Progenitor cell of endocrine pancreas (in vitro differentiated cells): ENCODE measurements at places on chromosomes 5 and 9.
A peak's percentile ranks its signal among the peaks of the same experiment; 100 is the strongest.

DNA sequence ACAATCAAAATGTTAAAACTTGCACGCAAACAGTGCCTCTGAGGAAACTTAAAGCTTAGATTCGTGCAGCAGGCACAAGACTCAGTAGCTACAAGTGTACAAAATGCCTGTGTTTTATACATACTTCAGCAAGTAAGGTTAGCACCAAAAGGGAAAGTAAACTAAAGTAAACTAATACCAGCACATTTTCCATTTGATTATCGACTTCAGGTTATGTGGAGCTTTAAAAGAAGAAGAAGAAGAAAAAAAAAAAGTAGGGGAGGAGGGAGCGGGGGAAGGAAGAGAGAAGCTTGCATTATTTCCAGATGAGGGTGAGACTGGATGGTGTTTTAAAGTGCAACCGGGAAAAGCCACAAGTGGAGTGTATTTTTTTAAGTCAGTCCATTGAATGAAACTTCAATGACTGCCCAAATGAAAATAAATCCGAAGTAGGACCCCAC, 596 bp upstream of the ADAMTS6 start:
- H3K4me1 ChIP-seq, result peaks cover 16% of the 10 kb centered on the region
- peak overlapping the region; percentile 92 for H3K27ac ChIP-seq
- no peak overlapping the region for H3K4me3 ChIP-seq

GRCh38 chr9:137158625-137159024, 11.2 kb downstream of the LRRC26 start:
- H3K27me3 ChIP-seq, result peaks cover 60% of the 10 kb centered on the region
- no peaks in the 10 kb centered on the region for H3K4me1 ChIP-seq
- no peaks in the 10 kb centered on the region for H3K36me3 ChIP-seq
- H3K4me3 ChIP-seq, result no peak overlapping the region

DNA sequence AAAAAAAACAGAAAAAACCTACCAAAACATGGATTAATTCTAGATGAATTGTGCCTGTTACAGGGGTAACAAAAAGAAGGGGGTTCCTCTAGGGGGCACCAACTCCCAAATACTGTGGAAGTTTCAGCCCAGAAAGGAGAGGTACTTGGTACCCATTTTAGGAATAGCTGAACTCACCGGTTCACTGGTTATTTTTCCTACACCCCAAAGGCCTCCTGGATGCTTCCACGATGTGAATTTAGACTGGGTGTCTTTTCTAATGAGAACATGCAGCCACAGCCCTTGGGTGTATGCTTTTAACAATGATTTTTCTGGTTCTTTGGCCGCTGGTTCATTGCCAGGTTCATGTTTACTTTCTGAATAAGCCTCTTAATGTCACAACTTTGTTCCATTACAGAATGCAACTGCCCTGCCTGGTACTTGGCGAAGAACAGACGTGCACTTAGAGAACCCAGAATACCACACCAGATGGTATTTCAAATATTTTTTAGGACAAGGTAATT, 46.7 kb downstream of the GARNL3 start:
- H3K4me1 ChIP-seq, result peaks cover 22% of the 10 kb centered on the region
- DNase-seq, result no peak
- H3K36me3 ChIP-seq, result peaks cover 6% of the 10 kb centered on the region
- no peaks in the 10 kb centered on the region for H3K27me3 ChIP-seq
- H3K4me3 ChIP-seq, result no peak overlapping the region

GRCh38 chr5:151250346-151251000, 2.5 kb upstream of the GM2A start:
- DNase-seq, result no peak
- H3K4me3 ChIP-seq, result peak overlapping the region; percentile 18
- no peaks in the 10 kb centered on the region for H3K36me3 ChIP-seq
- H3K4me1 ChIP-seq, result peaks cover 8% of the 10 kb centered on the region
- H3K27me3 ChIP-seq, result no peaks in the 10 kb centered on the region

- peaks cover 7% of the 10 kb centered on the region for H3K4me1 ChIP-seq
- H3K27me3 ChIP-seq, result peaks cover 18% of the 10 kb centered on the region
- H3K27ac ChIP-seq, result peak overlapping the region; percentile 52
- peak; percentile 39 for DNase-seq
- no peaks in the 10 kb centered on the region for H3K36me3 ChIP-seq
- peak overlapping the region; percentile 86 for H3K4me3 ChIP-seq
Observed at GRCh38 chr9:135960411-135961276, 529 bp downstream of the UBAC1 start.

DNA sequence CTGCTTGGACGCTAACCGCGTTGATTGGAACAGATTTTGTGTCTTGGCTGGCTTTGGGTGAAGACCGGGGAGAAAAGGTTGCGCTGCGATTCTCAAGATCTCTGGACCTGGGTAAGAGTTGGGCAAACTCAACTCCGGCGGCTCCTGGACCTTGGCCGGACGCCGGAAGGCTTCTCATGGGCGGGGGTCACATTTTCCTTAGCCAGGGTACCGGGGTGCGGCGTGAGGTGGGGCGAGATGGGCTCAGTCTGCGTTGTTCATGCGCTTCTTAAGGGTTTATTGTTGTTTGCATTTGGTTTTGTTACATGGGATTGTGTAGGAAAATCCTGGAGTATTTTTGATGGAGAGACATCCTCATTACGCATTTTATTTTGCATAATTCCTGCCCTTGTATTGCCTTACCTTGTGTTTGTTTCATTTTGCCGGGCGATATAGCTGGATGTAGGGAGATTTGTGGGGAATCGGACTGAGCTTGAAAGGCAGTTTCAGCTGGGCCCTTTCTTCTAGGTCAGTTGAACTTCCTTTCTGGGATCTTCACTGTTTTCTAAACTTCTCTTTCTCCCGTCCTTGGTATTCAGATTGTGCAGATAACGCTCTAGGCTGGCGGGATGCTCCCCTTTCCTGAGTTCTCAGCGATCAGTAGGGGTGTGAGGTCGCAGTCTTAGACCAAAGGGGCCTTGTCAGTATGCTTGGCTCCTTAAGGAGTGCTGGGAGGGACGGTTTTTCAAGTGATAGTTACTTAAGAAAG, 524 bp downstream of the MEGF10 start:
- no peaks in the 10 kb centered on the region for H3K36me3 ChIP-seq
- H3K4me3 ChIP-seq, result peak overlapping the region; percentile 83
- H3K4me1 ChIP-seq, result peaks cover 13% of the 10 kb centered on the region
- peaks cover 35% of the 10 kb centered on the region for H3K27me3 ChIP-seq
- no peak for DNase-seq
- H3K27ac ChIP-seq, result peak overlapping the region; percentile 30

GRCh38 chr9:127832248-127832647, 22.2 kb downstream of the ENG start:
- H3K27me3 ChIP-seq, result peaks cover 20% of the 10 kb centered on the region
- DNase-seq, result no peak
- H3K27ac ChIP-seq, result no peak overlapping the region
- H3K4me3 ChIP-seq, result no peak overlapping the region
- H3K4me1 ChIP-seq, result peaks cover 4% of the 10 kb centered on the region
- no peaks in the 10 kb centered on the region for H3K36me3 ChIP-seq

GRCh38 chr9:129027685-129028191, 393 bp downstream of the SH3GLB2 start:
- H3K4me1 ChIP-seq, result peaks cover 28% of the 10 kb centered on the region
- H3K4me3 ChIP-seq, result peak overlapping the region; percentile 82
- H3K27ac ChIP-seq, result peak overlapping the region; percentile 92
- H3K36me3 ChIP-seq, result no peaks in the 10 kb centered on the region
- H3K27me3 ChIP-seq, result no peaks in the 10 kb centered on the region

DNA sequence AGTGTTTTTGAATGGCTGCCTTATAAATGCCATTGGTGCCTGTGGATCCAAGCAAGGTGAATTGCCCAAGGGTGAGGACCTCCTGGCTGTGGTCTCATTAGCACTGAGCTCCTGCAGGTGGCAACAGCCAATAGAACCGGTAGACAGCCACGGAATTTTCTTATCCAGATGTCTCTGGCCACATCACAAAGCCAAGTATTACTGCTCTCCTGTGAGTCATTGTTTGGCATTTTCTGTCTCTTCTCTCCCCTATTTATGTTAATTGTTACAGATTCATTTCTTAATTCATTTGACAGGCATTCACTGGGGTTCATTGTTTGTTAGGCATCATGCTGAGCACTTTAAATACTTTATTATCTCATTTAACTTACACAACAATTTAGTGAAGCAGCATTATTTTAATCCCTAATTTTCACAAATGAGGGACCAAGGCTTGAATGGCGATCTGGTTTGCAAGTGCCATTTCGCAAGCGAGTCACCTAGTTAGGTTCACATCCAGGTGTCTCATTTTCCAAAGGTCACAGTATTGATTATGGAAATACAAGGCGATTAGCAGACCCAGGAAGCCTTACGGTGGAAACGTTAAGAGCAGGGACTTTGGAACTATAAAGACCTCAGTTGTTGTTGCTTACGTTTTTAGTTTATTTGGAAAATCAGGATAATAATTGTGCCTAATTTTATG, 58.2 kb upstream of the DPYSL3 start:
- no peaks in the 10 kb centered on the region for H3K27me3 ChIP-seq
- peaks cover 20% of the 10 kb centered on the region for H3K4me1 ChIP-seq
- no peaks in the 10 kb centered on the region for H3K36me3 ChIP-seq
- no peak for DNase-seq
- H3K4me3 ChIP-seq, result no peak overlapping the region
- peak overlapping the region; percentile 81 for H3K27ac ChIP-seq

DNA sequence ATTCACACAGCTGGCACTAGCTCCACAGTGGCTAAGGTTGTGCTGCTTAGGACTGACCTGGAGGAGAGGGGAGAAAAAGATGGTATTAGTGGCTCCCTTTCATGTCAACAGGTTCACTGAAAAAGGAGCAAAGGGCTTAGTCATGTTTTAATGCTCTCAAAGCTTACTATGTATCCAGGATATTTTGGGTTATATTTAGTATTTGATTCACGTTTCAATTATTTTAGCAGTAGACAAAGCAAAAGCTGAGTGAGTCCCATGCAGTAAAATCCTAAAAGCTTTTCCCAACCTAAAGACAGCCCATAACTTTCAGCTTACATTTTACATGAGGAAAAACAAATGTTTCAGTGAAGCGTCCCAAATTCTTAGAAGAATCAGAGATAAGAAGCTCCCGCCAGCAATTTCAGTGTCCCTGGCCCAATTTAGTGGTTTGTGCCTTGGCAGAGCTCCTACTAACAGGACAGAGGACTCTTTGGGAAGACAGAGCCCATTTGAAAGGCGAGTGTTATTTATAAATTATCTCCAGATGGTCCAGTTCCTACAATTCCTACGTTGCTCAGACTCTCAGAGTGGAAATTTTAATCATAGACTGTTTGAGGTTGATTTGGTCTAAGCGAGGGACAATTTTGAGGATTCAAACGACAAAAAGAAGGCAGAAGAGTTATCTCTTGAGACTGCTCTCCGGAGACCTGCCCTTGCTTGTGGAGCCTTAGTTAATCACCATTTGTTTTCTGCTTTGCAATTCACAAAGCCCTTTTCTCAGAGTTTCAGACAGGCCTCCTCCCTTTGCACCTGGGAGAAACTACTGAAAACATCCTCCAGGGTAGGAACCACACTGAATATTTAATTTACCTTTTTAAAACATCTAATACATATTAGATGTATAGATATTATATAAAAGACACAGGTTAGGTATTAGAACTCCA, 225.0 kb upstream of the ANKRD55 start:
- peaks cover 8% of the 10 kb centered on the region for H3K4me1 ChIP-seq
- no peak overlapping the region for H3K27ac ChIP-seq
- H3K27me3 ChIP-seq, result peaks cover 26% of the 10 kb centered on the region
- DNase-seq, result no peak
- H3K36me3 ChIP-seq, result no peaks in the 10 kb centered on the region

- no peak overlapping the region for H3K4me3 ChIP-seq
- H3K36me3 ChIP-seq, result no peaks in the 10 kb centered on the region
- H3K4me1 ChIP-seq, result no peaks in the 10 kb centered on the region
- H3K27me3 ChIP-seq, result peaks cover 3% of the 10 kb centered on the region
- no peak for DNase-seq
Observed at GRCh38 chr9:69004836-69005235, 9.1 kb downstream of the PRKACG start.

DNA sequence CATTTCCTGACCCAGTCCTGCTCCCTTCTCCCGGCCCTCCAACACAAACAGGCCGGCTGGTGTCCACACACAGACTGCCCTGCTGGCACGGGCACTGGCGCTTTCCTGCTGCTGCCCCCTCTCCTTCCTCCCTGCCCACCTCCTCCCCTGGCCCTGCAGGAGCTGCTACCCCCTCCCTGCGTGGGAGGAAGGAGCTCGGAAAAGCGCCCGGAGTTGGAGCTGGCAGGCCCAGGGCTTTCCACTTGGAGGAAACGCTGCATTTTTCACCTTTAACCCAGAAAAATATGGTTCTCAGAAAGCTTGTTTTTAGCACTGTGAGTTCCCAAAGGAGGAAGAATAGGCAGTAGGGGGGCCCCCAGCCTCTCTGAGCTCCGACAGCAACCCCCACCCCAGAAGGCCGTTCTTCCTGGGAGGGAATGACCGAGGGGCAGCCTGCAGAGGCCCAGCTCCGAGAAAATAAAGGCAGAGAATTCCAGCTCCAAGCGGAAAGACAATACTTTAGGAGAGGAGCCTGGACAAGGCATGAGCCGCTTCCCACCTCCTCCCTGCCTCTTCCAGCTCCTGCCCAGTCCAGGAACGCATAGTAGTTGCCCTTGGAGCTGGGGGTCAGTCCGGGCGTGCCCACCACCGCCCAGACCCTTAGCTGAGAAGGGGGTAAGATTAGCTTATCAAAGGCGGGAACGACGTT, 88.9 kb downstream of the LIFR start:
- no peak overlapping the region for H3K4me3 ChIP-seq
- DNase-seq, result no peak
- H3K36me3 ChIP-seq, result no peaks in the 10 kb centered on the region
- H3K4me1 ChIP-seq, result no peaks in the 10 kb centered on the region

- H3K4me3 ChIP-seq, result no peak overlapping the region
- DNase-seq, result no peak
- no peak overlapping the region for H3K27ac ChIP-seq
Observed at GRCh38 chr5:94057655-94058054, 316.3 kb upstream of the POU5F2 start.

DNA sequence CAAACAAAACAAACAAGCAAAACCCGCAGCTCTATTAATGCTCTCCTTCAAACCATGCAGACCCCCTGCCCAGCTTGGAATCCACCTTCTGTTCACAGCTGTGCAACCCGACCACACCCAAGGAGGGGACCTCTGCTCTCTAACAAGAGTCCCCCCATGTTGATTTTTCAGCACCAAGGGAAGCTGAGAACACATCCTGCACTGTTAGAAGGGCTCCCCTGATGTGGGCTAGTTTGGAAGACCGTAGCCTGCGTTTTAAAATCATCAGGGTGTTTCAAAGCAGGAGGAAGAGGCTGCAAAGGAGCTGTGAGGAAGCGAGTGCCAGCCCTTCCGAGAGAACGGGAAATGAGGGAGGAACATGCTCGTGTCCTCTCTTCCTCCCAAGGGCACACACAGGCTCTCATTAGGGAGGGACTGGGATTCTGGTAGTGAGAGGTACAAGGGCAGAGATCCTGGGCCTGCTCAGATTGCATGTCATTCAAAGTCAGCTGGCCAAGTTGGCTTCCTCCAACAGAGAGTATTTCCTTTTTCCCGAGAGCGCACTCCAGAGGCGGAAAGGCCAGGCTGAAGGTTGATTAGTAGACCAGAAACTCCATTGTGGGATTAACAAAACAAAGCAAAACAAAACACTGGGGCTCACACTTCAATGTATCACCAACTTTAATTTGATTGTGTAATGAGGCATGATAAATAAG, 185.9 kb downstream of the SEMA6A start:
- no peak for DNase-seq
- H3K27ac ChIP-seq, result no peak overlapping the region
- no peak overlapping the region for H3K4me3 ChIP-seq
